ENCODE measurements at places on chromosomes 5 and 9.

DNA sequence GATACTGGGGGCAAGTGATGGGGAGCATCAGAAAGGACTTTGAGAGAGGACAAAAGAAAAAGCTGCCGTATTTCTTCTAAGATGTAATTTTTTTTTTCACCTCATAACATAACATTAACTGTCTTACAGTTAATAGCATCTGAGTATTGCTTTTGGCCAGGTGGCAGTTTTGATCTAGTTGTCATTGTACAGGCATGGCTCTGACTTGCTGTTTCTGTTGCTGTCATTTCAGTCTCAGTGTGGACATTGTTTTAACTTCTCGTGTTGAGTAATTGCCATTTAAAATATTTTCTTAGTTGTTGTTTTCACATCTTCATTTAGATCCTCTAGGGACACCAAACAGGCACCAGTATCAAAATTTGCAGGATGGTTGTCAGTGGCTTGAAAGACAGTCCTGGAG, 12.4 kb downstream of the SMAD5 start:
- no peak for DNase-seq

DNA sequence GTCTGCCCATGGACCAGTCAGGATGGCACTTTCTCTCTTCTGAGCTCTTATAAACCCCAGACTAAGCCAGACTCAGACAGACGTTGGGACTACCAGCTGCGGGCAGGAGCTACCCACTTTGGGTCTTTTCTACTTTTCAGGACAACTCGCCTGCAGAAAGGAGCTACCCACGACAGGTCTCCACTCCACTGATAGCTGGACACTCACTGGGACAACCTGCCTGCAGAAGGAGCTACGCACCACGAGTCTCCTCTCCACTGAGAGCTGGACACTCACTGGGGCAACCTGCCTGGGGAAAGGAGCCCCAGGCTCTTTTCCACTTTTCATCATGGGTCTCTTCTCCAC, 1440.2 kb upstream of the ACO1 start:
- no peak for DNase-seq

GRCh38 chr9:135814421-135815095, 92.8 kb downstream of the CAMSAP1 start:
- DNase-seq: no peak

GRCh38 chr5:56861893-56862485, 46.6 kb downstream of the MAP3K1 start:
- DNase-seq: no peak

- DNase-seq: no peak
Measured at GRCh38 chr9:137371521-137371941, 51.4 kb downstream of the EXD3 start.

DNA sequence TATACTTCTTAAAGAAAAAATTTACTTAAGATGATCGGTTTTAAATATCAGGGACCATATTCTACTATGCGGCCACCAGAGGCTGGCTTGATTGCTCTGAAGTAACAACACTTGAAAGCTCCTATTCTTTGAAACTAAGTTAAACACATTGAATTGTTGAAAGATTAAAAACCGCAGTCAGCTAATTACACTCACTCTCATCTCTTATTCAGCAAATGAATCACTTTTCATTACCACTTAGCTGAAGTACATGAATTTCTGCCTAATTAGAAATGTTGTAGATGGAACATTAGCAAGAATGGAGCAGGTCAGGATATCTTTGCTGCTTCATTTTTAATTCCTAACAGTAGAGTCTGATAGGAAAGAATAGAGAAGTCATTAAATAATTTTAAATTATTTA, 42.3 kb downstream of the LSM11 start:
- no peak for DNase-seq

GRCh38 chr9:32716425-32716824, 66.9 kb upstream of the TMEM215 start:
- no peak for DNase-seq

- no peak for DNase-seq
Measured at GRCh38 chr5:124704594-124705284, 41.7 kb downstream of the ZNF608 start.

Data from suppressor macrophage treated with lipopolysaccharide for 4 hours (primary cell).